Fibroblast of lung (primary cell): ENCODE measurements at places on chromosomes 2 and 18.

DNA sequence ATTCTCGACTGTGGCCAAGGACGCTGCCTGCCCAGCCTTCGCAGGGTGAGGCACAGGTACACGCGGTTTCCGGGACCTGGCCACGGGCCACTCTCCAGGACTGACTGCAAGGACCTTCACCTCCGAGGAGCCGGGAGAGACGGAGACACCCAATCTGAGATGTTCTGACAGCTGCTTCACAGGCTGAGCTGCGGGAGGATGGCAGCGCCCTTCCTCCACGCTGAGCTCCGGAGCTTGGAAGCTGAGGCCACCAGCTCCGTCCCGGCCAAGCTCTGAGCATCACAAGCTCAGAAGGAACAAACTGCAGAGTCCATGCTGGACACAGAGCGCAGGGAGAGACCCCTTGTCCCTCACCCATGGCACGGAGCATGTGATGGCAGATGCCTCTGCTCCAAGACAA lies 71.1 kb upstream of the CTDP1 start:
- no peaks in the 10 kb centered on the region for H3K36me3 ChIP-seq
- H3K27ac ChIP-seq: no peak overlapping the region
- no peaks in the 10 kb centered on the region for H3K27me3 ChIP-seq
- DNase-seq: no peak
- H3K4me1 ChIP-seq: no peaks in the 10 kb centered on the region

- peak overlapping the region; percentile 35 for H3K27ac ChIP-seq
- H3K4me3 ChIP-seq: no peak overlapping the region
- H3K36me3 ChIP-seq: no peaks in the 10 kb centered on the region
- DNase-seq: peak; percentile 93
- H3K27me3 ChIP-seq: no peaks in the 10 kb centered on the region
Observed at GRCh38 chr2:65367524-65367923, 64.9 kb downstream of the SPRED2 start.

DNA sequence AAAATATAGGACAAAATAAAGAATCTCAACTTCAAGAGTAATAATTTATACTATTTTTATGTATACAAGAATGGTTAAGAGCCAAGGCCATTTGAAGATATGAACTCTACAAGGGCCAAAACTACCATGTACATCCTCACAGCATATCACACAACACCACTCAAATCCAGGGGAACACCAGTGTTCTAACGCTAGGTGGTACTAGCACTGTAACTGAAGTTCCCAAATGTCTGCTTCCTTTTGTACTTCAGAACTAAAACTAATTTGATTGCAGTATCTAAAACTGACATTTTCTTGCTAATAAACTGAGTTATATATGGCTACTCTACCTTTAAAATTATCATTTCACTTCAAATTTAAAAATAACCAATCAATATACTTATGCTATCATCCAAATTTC lies 47.0 kb downstream of the REV1 start:
- peaks cover 2% of the 10 kb centered on the region for H3K4me1 ChIP-seq
- H3K4me3 ChIP-seq: no peak overlapping the region
- no peaks in the 10 kb centered on the region for H3K36me3 ChIP-seq
- H3K27ac ChIP-seq: no peak overlapping the region
- no peaks in the 10 kb centered on the region for H3K27me3 ChIP-seq

GRCh38 chr18:68848242-68848641 lies 50.4 kb downstream of the CCDC102B start:
- H3K27ac ChIP-seq: no peak overlapping the region
- H3K36me3 ChIP-seq: no peaks in the 10 kb centered on the region
- H3K4me3 ChIP-seq: no peak overlapping the region
- no peaks in the 10 kb centered on the region for H3K27me3 ChIP-seq
- no peak for DNase-seq

GRCh38 chr2:175840256-175840655 lies 161.8 kb downstream of the LNPK start:
- H3K27ac ChIP-seq: no peak overlapping the region
- peaks cover 11% of the 10 kb centered on the region for H3K4me1 ChIP-seq
- H3K4me3 ChIP-seq: no peak overlapping the region
- no peaks in the 10 kb centered on the region for H3K27me3 ChIP-seq

- H3K36me3 ChIP-seq: no peaks in the 10 kb centered on the region
- no peak overlapping the region for H3K4me3 ChIP-seq
- no peak for DNase-seq
- H3K4me1 ChIP-seq: no peaks in the 10 kb centered on the region
- no peaks in the 10 kb centered on the region for H3K27me3 ChIP-seq
Observed at GRCh38 chr2:60100034-60100433, 453.4 kb downstream of the BCL11A start.

DNA sequence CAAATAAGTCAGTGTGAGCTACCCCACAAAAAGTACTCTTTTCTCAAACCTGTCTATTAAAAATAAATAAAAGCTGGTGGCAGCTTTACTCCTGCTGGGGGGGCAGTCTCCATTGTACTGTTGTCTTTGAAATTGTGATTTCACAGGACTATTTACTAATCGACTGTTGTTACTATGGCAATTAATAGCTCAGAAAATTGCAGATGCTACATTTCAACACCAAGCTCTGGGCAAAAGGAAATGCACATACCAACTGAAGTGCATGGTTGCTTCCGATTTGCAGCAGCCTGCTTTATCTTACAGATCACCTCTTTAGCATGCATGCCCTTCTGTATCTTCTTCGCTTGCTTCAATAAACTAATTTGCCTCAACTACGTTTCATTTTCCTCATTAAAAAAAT lies 117.6 kb upstream of the DAPL1 start:
- peaks cover 2% of the 10 kb centered on the region for H3K36me3 ChIP-seq
- H3K27ac ChIP-seq: no peak overlapping the region
- no peak overlapping the region for H3K4me3 ChIP-seq

DNA sequence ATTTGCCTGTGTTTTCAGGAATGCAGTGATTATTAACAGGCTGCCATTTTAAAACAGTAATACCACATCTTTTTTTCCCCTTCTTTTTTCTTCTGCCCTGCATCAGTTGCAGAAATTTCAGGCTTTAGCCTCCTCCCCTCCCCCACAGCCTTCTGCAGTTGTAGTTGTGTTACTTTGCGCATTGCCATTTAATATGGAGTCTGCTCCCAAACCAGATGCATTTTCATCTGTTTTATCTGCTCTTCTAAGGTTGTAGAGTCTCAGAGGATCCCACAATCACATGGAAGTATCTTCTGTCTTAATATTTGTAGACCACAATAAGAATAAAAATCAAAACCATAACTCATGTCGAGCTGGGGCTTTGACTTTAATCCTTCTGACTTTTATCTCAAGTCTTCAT lies 3.8 kb downstream of the ASXL3 start:
- peaks cover 21% of the 10 kb centered on the region for H3K27me3 ChIP-seq
- no peaks in the 10 kb centered on the region for H3K36me3 ChIP-seq

DNA sequence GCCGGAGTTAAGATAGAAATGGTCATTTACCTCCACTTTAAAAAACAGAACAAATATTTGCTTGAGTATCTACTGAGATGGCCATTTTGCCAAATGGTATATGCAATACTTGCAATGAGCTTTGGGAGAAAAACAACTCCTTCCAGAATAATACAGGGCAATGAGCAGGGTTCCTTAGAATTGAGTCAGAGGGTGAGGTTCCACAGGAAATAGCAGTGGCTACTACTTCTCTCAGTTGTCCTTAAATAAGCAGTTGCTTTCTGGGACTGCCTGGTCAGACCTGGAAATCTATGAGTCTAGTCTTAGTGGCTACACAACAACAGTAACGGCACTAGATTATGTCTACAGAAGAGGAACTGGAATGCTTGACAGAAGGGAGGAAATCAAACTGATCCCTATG lies 80.9 kb upstream of the CCDC85A start:
- DNase-seq: no peak
- H3K27ac ChIP-seq: no peak overlapping the region
- H3K36me3 ChIP-seq: no peaks in the 10 kb centered on the region
- H3K4me3 ChIP-seq: no peak overlapping the region

DNA sequence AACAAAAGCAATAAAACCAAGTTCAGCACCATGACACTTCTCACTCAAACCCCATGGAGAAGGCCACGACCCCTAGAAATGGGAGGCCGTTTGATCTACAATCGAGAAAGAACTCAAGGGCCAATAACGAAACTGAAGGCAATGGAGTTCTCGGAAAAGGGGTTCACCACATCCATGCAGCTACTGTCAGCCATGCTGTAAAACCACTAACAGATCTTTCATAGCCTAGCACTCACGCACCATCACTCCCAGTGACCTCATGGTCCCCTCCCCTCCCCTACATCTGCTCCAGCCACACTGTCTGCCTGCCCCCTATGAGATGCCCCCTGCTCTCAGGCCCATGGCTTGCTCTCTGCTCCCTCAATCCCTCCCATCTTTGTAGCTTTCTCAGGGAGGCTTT lies 135.3 kb downstream of the TMEM163 start:
- DNase-seq: no peak
- no peaks in the 10 kb centered on the region for H3K27me3 ChIP-seq
- no peaks in the 10 kb centered on the region for H3K4me1 ChIP-seq

DNA sequence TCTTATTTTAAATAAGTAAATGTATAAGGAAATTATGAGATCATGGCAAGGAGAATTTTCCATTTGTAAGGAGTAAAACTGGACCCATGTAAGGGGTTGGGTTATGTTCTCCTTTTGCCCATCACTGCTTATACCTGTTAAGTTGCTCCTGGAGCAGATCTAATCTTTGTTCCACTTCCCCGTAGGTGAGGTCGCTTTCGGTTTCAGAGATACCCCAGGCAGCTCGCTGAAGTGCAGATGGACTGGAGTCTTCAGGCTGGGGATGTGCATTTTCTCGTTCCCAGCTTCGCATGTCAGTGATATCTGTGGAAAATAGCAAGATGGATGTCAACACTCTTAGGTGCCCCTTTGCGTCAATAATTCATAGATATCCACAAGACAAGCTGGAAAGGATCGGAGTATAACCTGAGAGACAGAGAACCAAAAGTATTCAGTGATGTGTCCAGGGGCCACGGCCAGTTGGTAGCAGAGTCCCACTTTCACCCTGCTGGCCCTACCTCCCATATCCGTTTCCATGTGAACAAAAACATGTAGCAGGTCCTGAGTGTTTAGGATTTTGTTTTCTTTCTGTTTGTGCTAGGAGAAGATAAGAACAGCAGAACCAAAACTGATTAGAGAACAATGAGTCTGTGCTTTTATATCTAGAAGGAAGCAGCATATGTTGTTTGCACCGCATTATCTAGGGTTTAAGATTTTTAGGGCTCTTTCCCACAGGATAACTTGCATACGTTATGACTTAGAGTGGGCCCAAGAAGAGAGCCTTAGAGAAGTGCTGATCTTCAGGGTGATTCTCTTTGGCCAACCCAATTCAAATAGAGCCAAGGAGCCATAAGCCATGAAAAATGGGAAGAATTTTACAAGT lies 36.0 kb downstream of the GCA start:
- no peak overlapping the region for H3K4me3 ChIP-seq
- no peaks in the 10 kb centered on the region for H3K36me3 ChIP-seq
- no peak overlapping the region for H3K27ac ChIP-seq
- no peaks in the 10 kb centered on the region for H3K4me1 ChIP-seq

- peak; percentile 93 for DNase-seq
- H3K4me3 ChIP-seq: peak overlapping the region; percentile 14
- no peaks in the 10 kb centered on the region for H3K27me3 ChIP-seq
- H3K27ac ChIP-seq: peak overlapping the region; percentile 87
- H3K4me1 ChIP-seq: peaks cover 46% of the 10 kb centered on the region
Observed at GRCh38 chr2:74845217-74845751, 11.4 kb downstream of the HK2 start.

DNA sequence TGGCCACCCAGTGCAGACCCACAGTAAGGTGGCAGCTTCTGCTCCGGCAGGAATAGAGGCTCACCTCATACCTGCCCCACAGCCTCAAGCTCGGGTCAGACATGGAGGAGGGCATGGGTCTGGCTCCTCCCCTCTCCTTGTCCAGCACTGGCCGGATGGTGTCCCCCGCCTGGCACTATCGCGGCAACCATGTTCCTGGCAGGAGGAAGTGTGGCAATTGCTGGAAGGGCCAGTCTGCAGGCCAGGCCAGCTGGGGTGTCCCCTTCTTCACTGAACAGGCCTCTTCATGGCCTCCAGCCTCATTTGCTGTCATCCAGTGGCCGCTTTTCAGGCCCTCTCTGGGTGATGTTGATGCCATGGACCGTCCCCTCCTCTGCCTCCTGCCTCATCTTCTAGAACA lies 41.4 kb upstream of the SMAD7 start:
- H3K4me1 ChIP-seq: peaks cover 38% of the 10 kb centered on the region
- no peaks in the 10 kb centered on the region for H3K36me3 ChIP-seq

DNA sequence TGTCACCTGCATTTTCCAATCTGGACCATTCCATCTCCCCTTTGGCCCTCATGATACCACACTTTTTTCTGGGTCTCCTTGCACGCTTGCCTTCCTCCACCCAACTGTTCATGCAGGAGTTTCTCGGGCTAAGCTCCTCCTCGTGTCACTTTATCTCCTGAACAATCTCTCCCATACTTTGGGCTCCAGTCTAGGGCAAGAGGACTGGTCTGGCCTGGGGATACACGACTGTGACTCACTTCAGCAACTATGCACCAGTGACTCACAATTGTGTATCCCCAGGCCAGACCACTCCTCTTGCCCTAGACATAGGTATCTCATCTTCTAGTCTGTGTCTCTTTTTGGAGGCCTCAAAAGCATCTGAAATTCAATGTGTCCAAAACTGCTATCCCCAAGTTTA lies 149.4 kb upstream of the PTPRM start:
- DNase-seq: no peak
- no peak overlapping the region for H3K4me3 ChIP-seq
- no peaks in the 10 kb centered on the region for H3K27me3 ChIP-seq
- H3K36me3 ChIP-seq: no peaks in the 10 kb centered on the region
- H3K4me1 ChIP-seq: no peaks in the 10 kb centered on the region

- DNase-seq: no peak
- no peaks in the 10 kb centered on the region for H3K4me1 ChIP-seq
- H3K36me3 ChIP-seq: no peaks in the 10 kb centered on the region
- no peaks in the 10 kb centered on the region for H3K27me3 ChIP-seq
- H3K27ac ChIP-seq: no peak overlapping the region
Observed at GRCh38 chr2:221624475-221624874, 52.4 kb upstream of the EPHA4 start.

DNA sequence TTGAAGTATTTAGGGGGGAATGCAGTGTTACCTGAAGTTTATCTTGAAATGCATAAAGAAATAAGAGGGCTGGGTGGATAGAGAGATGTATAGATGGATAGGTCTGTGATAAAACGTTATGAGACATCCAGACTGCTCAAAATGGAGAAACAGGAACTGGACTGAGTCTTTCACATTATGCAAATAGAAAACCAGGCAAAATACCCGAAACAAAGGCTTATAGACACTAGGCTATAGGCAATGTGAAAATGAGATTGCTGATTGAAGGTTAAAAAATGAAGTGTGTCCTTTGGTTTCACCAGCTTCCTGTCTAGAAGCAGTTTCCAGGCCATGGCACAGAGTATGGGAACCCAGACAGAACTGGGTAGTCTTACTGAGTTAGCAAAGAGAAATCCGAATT lies 24.9 kb upstream of the SLC3A1 start:
- DNase-seq: no peak
- H3K36me3 ChIP-seq: no peaks in the 10 kb centered on the region
- no peak overlapping the region for H3K27ac ChIP-seq
- no peaks in the 10 kb centered on the region for H3K4me1 ChIP-seq

DNA sequence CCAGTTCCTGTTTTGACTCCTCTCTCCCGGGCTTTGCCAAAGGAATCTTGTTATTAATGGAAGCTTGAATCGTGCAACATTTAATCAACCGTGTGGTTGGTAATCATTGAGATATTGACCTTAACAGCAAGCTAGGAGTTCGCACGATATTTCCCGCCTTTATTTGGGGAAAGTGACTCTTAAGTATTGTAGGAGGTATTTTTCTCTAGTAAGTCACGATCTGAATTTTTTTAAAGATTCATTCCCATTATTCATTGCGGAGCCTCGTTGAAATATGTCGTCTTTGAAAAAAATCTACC lies 663 bp downstream of the NUP35 start:
- H3K27ac ChIP-seq: peak overlapping the region; percentile 89
- H3K27me3 ChIP-seq: no peaks in the 10 kb centered on the region
- no peaks in the 10 kb centered on the region for H3K36me3 ChIP-seq
- peaks cover 2% of the 10 kb centered on the region for H3K4me1 ChIP-seq
- no peak for DNase-seq
